ENCODE measurements at places on chromosomes 4 and X.

DNA sequence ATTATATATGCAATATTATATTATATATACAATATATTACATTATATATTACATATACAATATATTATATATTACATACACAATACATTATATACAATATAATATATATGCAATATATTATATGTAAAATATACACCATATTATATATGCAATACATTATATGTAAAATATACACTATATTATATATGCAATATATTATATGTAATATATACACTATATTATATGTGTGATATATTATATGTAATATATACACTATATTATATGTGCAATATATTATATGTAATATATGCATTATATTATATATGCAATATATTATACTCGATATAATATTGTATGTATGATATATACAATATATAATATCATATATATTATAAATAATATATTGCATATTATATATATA is 457.4 kb downstream of the SMARCA1 start:
- DNase-seq = no peak

- no peak for DNase-seq
Measured at GRCh38 chr4:126071346-126072333, 756.9 kb downstream of the FAT4 start.

- DNase-seq = no peak
Measured at GRCh38 chrX:13028871-13029636, 15.4 kb downstream of the FAM9C start.

DNA sequence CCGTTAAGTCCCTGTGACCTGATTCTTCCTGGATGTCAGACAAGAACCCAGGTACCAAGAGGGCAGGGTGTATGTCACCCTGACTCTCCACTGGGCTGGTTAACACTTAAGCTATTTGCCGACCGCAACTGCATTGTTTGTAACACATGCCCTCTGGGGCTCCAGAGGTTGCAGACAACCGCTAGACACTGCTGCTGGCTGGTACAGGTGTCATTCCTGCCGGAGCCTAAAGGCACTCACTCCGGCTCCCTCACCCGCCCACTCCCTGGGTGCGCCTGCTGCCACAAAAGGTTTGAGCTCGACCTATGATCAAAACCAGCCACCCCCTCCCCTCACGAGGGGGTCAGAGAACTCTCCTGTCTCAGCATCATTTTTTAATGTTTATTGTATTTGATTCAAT is 208.2 kb downstream of the FAT4 start:
- DNase-seq = no peak

- no peak for DNase-seq
Measured at GRCh38 chr4:8188743-8189550, 10.1 kb upstream of the SH3TC1 start.

GRCh38 chr4:53895137-53895536 is 169.3 kb downstream of the CHIC2 start:
- no peak for DNase-seq

DNA sequence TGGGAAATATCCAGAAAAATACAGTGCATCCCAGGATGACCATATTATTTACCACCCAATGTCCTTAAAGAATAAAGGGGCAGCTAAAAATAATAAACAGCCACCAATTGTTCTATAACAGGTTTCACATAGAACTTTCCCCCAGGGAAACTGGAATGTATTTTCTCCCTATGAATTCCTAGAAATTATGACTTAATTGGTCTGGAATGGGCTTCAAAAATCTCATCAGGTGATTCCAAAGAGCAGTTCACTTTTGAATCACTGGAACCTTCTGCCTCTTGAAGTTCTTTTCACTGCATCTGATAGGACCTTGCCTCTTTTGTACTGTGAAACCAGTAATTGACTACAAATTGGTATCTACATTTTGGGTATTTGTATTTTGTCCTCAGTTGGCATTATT is 119.3 kb downstream of the ZNF330 start:
- DNase-seq = peak; percentile 33

GRCh38 chrX:132393085-132393484 is 95.8 kb downstream of the MBNL3 start:
- no peak for DNase-seq

- no peak for DNase-seq
Measured at GRCh38 chrX:96430756-96431455, 253.7 kb upstream of the DIAPH2 start.

- DNase-seq = no peak
Measured at GRCh38 chr4:6566391-6567190, 8.4 kb upstream of the MAN2B2 start.

GRCh38 chr4:40848251-40848650 is 98.5 kb downstream of the NSUN7 start:
- DNase-seq = no peak

DNA sequence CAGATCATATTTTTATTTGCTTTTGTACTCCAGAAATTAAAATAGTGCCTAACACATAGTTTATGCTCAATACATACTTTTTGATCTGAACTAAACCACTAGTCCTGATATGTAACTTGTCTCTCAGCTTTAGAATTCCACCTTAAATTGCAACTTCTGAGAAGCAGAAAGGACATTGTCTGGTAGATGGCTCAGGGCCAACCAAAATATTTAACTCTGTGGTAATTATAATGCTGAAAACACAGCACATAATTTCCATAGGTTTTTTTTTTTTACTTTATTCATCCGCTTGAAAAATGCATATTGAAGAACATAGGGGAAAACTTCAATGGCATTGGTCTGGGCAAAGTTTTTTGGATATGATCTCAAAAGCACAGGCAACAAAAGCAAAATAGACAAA is 59.3 kb downstream of the AREG start:
- no peak for DNase-seq

DNA sequence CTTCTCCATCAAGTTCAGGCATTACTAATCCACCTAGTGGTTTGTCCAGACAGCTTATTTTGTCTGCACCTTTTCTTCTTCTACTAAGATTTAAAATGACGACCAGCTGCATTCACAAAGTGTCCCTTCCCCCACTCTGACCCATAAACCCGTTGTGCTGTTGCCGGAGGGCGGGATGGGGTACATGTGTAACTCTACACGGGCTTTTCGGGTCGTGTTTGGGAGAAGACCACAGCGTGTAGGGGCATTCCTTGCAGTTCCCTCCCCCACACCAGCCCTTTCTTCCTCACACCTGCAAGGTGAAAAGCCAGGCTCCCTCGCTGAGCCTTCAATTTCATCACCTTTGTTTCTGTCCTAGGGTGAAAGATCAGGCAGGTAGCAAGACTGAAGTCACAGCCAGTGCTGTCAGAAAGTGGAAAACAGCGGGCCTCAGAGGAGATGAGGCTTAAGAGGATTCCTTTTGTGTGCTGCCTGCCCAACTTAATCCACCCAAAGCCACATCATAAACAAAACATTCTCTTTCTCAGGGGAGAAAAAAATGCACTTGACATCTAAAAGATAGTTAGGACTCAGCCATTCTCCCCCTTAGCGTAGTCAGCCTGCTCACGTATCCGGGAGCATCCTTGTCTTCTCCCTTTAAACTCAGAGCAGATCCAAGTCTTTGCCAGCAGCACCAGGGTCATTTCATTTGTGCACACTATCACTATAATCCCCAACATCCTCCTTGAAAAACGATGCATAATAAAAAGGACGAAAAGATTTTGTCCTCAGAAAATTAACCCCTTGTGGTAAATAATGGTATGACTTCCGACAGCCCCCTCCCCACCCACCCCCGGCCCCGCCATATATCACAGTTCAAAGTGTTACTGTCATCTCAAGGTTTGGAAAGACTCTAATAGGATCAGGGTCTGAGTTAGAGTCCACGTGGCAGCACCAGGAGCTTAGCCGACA is 599.0 kb downstream of the RAB28 start:
- DNase-seq = peak; percentile 85

DNA sequence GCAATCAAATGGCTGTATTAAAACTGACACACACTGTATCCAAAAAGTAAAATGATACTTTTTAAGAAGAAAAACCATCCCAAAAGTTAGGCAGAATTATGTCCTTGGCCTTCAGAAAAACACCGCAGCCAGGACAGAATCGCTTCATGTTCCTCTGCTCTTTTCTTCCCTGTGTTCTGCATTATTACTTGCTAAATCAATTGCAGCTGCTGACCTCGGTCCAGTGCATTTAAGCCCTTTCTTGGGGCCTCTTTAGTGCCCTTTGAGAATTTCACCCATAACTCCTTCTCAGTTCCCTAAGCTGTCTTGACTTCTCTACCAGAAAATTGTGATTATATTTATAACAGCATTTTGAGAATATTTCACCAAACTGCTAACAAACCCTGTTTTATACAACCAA is 696.9 kb downstream of the PCDH7 start:
- peak; percentile 3 for DNase-seq

DNA sequence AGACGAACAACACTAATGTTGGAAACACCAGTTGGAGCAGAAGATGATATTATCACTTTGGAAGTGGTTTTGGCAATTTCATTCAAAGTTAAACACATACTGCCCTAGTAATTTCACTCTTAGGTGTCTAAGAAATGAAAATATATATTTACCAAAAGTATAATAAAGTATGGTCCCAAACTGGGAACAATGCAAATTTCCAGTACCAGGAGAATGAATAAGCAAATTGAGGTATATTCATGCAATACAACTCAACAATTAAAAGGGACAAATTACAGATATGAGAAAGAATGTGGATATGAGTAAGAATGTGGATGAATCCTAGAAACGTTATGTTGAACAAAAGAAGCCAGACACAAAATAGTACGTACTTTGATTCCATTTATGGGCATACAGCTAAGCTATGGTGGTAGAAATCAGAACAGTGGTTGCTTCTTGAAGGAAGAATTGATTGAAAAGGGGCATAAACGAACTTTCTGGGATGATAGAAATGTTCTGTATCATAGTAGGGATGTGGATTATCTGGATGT is 10.0 kb downstream of the ELMOD2 start:
- no peak for DNase-seq

DNA sequence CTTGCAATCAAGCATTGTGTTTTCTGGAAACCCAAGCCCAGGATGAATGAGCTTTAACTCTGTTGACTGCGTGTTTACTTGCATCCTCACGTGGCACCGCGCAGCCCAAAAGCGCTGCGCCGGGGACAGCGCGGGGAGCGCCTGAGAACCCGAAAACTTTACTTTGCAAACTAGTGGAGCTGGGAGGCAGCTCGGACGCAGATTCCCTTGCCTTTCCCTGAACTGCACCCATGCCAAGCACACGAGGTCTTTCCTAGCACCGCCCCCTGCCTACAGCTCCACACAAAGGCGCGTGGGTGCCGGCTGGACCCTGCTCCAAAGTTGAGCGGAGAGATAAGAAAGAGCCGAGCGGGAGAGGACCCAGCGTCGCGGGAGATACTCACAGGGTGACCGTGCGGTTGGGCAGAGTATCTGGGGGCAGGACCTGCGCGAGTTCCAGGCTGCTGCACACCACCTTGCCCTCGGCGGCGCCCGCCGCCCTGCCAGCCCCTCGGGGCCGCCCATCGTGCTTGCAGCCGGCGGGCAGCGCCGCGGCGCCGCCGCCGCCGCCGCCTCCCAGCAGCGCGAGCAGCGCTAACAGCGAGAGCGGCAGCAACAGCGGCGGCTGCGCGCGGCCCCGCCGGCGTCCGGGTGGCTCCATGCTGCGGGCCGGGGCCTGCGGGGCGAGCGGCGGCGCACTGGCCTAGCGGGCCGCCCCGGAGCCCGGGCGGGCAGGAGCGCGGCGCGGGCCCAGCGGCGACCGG is 550 bp downstream of the ADGRA3 start:
- DNase-seq = peak; percentile 79

- no peak for DNase-seq
Measured at GRCh38 chr4:36551697-36552214, 270.3 kb downstream of the DTHD1 start.

DNA sequence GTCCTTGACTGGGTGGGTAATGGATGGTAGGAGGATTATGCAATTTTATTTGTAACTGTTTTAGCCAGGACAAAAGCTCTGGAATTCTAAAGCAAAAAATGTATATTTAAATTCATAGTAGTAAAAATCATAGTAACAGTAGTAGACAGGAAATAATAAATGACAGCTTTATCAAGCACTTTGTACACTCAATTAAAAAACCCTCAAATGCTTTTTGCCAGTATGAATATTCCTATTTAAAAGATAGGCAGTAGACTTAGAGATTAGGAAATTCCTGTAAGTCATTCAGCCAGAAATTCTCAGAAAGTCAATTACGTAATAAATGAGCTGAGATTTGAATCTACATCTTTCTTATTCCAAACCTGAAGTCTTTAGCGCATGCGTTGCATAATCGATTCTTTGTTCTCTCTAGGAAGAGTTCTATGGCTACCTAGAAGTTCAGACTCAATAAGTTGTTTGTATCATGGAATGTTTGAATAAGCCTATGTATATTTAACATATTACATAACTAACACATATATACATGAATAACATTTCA is 2.5 kb downstream of the AADAT start:
- DNase-seq = no peak

DNA sequence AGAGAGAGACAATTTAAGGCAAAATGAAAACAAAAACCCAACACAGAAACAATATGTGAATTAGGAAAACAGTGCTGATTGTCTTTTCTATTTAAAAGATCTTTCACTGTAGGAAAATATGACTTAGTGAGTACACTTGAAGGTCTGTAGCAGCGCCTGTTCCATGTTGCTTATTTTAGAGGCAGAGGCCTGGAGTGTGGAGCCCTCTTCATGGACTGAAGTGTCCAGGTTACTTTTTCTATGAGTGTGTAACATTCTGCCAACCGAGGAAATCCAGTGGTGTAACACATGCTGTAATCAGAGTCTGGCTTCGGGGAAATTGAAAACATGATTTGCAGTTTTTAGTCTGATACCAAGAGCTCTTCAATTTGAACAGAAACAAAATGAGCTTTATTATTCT is 64.0 kb upstream of the GPRIN3 start:
- DNase-seq = no peak

DNA sequence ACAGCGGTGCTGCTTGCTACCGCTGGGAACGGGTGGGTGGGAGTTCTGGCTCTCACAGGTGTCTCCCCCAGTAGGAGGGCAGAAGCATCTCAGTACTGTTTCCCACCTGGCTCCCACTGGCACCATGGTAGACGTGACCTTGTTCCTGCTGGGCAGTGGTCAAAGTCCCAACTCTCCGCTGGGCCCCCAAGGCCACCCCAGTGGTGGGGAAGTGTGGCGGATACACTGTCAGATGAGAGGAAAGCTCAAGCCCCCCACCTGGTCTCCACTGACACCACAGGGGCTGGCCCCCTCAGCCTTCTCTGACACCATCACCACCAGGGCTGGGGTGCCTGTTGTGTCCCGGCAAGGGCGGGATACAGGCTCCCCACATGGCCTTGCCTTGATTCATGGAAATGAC is 24.6 kb downstream of the LETM1 start:
- no peak for DNase-seq

- DNase-seq = peak; percentile 82
Measured at GRCh38 chr4:161704653-161705052, 459.1 kb downstream of the FSTL5 start.

GRCh38 chrX:119036107-119037029 is 36.4 kb upstream of the CT47C1 start:
- DNase-seq = no peak
